ENCODE measurements at places on chromosomes 2 and 18.

DNA sequence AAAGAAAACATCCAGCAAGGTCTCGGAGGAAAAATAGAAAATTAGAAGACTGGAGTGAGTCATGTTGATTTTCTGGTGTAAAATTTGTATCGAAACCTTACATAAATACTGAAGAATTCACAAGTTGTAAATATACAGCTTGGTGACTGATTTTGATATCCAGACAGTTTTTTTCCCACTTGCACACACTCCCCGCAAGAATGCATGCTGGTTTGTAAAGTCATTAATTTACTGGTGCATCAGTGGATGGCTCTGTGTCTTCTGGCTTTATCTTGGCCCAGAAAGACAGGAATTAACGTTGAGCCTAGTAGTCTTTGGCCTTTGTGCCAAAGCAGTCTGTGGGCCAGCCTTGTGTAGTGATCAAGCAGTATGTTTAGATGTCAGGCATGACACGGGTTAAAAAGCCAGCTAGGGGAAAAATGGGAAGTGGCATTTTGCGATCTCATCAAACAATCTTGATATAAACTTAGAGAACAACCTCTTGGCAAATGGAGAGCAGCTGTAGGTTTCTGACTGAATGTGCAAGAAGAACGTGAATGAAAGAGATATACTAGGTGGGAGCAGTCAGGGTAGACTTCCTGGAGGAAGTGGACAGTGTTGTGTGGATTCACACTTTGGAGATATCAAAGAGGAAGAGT, 22.7 kb upstream of the CASP8 start:
- no peak for DNase-seq

DNA sequence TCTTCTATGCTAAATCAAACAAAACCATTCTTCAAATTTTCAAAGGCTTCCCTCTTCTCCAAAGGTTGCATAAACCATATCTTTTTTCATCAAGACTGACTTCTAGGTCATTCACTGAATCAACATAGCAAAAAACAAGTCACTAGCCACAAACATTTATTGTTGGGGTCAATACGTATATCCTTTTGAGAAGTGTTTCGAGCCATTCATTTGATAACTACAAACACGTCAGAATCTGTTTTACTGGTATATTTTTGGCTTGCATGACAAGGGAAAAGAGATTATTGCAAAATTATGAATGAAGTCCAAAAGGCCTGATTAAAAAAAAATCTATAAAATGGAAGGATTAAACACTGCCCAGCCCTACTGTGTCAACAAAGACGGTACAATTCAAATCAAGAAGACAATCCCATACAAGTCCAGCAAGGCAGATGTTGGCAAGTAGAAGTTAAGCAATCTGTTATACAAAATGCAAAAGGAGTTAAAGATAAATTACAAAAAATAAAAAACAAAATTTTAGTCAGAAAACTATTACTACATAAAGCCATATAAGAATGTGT, 222.4 kb downstream of the SRBD1 start:
- DNase-seq = no peak

DNA sequence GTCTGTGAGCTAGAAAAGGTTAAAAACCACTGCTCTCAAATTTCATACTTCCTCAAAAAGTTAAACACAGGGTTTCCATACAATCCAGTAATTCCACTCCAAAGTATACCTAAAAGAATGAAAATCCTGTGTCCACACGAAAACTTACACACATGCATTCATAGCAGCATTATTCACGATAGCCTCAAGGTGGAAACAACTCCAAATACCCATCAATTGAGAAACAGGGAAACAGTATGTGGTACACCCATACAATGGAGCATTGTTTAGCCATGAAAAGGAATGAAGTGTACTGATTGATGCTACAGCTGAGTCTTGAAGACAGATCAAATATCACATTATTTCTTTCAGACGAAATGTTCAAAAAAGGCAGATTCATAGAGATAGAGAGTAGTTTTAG, 36.7 kb downstream of the UXS1 start:
- DNase-seq = no peak

DNA sequence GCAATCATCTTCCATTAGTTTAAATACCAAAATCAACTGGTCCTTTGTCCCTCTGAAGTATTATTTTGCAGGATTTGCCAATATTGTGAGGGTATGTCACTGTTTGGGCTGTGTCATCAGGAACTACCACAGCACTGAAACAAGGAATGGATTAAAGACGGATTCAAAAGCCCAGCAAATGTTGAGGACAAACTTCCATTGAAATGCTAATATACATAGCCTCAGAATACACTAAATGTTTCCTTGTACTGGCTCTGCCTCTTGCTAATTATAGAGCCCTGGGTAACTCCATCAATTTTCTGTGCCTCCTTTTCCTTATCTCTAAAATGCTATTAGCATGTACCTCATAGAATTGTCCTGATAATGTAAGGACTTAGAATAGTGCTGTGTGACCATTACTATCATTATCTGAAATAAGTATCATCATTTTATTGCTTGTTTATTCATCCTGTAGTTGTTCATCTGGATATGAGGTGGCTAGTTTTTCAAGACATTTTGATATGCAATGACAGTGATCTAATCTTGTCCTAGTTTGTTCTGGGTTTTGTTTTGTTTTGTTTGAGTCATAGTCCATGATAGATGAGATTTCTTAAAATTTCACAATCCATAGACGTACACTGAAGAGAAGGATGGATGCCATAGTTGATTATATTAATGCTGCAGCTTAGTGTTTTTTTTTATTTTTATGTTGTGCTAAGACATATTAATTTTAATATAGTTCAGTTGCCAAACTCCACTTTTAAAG, 333.4 kb upstream of the KCNH7 start:
- DNase-seq = no peak

- DNase-seq = no peak
Measured at GRCh38 chr2:102939207-102939606, 177.4 kb downstream of the TMEM182 start.

GRCh38 chr2:120432976-120433815, 87.3 kb downstream of the INHBB start:
- DNase-seq = no peak

- no peak for DNase-seq
Measured at GRCh38 chr2:221310730-221311129, 261.4 kb downstream of the EPHA4 start.

DNA sequence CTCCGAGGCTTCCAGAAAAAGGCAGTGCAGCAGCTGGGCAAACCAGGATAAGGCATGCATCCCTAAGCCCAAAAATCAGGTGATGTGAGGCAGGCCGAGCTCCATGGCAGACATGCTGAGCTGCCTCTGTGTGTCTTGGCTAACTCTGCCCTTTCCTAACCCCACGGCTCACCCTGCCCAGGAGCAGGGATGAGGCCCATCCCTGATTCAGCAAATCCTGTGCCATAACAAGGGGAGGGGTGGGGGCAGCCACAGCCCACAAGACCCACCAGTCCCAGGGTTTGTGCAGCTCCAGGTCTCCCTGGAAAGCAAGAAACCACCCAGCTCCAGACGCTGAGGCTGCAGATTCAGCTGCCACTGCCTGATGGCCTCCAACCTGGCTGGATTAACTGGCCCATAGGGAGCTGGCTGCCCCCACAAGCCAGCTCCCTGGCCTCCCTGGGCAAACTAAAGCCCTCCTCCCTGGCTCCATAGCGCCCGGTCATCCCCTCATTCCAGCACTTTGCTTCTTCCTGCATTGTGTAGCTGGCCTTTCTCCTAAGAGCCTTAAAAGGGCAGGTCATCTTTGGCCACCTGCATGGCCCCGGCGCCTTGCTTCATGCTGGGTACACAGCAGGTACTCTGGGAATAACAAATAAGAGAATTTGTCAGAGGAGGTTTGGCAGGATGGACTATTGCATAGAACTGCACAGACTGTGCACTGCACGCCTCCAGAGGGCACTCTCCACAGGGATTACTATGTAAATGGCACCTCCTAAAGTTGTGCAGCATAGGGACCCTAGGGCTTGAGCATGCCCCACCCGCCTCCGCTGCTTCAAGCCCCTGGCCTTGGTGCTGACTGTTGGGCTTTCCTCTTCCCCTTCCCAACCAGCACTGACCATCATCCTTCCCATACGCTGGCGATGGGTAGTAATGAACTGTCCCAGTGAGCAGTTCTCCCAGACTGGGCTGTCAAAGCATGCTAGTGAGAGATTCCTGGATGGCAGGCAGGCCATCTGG, 10.7 kb downstream of the STEAP3 start:
- no peak for DNase-seq

DNA sequence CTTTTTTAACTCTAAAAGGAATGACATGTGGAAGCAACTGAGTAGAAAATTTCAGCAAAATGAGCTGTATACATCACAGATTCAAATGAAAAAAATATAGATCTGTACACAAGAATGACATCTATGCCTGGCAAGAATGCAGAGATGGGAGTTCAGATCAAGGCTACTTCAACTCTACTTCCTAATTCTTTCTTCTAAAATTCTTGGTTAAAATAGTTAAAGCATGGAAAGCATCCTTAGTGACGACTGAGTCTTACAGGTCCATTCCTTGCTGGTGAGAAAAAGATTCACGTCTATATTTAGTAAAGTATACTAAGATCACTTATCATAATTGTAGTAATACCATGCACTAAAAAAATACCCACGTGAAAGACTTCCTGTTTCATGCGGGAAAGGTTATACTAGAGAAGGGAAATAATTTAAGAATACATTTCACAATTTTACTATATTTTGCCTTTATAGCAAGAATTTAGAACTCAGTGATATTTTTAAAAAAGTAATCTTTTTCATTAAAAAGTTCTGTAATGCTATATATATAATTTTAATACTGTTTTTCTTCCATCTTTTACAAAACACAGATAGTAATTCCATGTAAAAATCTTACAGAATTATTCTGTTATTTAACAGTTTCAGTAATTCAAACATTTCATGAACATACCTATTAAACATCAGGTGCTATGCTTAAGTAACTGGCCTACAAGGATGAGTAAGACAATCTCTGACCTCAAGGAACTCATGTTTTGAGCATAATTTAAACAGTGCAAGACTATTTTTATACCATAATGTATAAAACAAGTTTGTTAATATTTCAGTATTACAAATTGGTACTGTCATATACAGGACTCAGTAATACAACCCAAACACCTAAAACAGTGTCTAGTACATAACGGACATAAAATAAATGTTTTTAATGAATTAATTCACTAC, 159.6 kb downstream of the BAZ2B start:
- no peak for DNase-seq

- no peak for DNase-seq
Measured at GRCh38 chr2:121338281-121338680, 53.3 kb upstream of the TFCP2L1 start.

GRCh38 chr18:24514439-24514838, 54.0 kb downstream of the HRH4 start:
- no peak for DNase-seq

- no peak for DNase-seq
Measured at GRCh38 chr2:23803965-23804542, 122.9 kb downstream of the ATAD2B start.

- no peak for DNase-seq
Measured at GRCh38 chr2:111041398-111042202, 79.1 kb upstream of the BCL2L11 start.

GRCh38 chr2:190746971-190747761, 98.3 kb downstream of the NAB1 start:
- DNase-seq = no peak

DNA sequence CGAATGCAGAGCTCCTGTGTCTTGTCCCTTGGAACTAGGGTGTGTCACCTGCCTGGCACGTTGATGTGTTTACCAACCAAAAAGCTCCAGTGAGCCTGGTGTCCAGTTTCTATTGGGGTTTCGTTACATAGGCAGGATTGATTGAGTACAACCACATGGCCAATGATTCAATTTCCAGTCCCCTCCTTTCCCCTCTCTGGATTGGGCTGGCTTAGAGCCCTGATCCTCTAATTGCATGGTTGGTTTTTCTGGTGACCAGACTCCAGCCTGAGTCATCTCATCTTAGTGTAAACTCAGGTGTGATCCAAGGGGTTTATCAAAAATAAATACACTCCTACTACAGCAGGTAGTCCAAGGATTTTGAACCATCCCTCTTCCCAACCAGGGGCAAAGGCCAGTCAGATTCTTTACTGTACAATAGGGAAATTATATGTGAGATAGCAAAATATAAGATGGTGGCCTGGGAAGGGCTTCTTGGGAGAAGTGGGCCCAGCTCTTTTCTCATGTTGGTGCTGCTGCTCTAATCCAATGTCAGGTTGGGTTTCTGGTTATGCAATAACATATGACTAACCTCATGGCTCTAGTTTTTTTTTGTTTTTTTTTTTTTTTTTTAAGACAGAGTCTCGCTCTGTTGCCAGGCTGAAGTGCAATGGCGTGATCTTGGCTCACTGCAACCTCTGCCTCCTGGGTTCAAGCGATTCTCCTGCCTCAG, 64.7 kb upstream of the MGAT5 start:
- no peak for DNase-seq

DNA sequence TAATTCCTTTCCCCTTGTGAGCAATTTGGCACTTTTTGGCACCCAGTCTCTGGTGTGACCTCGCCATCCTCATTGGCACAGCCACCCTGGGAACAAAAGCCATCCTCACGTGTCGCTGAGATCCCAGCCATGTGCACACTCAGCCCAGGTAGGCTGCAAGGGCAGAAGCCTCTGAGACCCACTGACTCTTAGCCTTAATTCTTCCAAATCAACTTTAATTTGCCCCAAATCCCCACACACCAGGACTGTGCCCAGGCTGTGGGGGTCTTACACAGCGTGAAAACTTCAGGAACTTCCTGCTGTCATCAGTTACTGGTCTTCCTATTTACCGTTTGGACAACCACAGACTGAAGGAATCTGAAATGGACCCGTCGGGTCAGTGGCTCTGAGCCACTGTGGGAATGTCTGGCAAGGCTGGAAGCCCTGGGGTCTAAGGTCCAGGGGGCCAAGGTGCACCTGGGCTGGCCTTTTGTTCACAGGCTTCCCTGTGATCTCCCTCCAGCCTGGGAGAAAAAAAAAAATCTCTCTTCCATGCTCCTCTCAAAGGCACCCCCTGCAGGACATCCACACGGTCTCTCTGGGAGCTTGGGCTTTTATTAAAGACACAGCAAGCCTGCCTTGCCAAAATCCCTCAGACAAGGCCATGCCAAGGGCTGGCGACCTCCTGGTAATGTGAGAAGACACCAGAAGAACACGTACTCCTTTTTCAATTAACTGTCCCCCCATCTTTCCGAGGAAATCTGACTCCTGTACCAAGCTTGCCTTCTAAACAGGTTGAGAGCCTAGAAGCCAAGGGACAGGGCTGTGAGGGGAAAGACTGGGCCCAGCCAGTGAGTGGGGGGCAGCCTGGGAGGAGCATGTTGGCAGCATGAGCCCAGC, 42.1 kb upstream of the LAPTM4A start:
- no peak for DNase-seq
